Activated CD8-positive, alpha-beta T cell treated with anti-CD3 and anti-CD28 coated beads, Interleukin-2, amount 10 ng/mL, durations not matched to agents 7 days and 5 days (primary cell): ENCODE measurements at places on chromosomes 16 and 17. TPM values are rescaled to one million over a fixed set of nuclear protein-coding genes. Genes with fewer than 3 reads are reported as not detected.
A peak's percentile ranks its signal among the peaks of the same experiment; 100 is the strongest.

SECTM1 gene
- total RNA-seq, result 0.94 TPM

MT4 gene
- total RNA-seq, result not detected

- no peak for DNase-seq
- no peak overlapping the region for H3K4me3 ChIP-seq
- H3K27ac ChIP-seq, result no peak overlapping the region
- H3K27me3 ChIP-seq, result no peaks in the 10 kb centered on the region
- no peaks in the 10 kb centered on the region for H3K4me1 ChIP-seq
Observed at GRCh38 chr16:66097751-66098150, 268.7 kb upstream of the CDH5 start.

- no peaks in the 10 kb centered on the region for H3K4me1 ChIP-seq
- no peak overlapping the region for H3K4me3 ChIP-seq
- H3K36me3 ChIP-seq, result no peaks in the 10 kb centered on the region
- DNase-seq, result no peak
- H3K27ac ChIP-seq, result no peak overlapping the region
Observed at GRCh38 chr17:75557852-75558665, 29.5 kb upstream of the MYO15B start.

DNA sequence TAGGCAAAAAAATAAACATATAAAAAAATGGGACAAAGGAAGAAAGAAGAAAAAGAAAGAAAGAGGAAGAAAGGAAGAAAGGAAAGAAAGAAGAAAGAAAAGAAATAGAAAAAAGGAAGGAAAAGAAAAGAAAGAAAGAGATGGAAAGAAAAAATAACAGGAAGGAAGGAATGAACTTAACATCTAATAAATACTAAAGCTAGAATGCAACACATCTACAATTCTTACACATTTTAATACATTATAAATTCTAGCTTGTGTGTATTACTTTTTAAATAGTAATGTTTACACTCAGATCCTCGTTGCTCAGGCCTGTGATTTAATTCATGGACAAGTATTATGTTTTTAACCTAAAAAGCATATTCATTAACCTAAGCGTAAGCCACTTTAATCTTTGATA lies 703.0 kb upstream of the KIF2B start:
- no peak for DNase-seq
- no peaks in the 10 kb centered on the region for H3K36me3 ChIP-seq
- no peaks in the 10 kb centered on the region for H3K4me1 ChIP-seq
- no peak overlapping the region for H3K27ac ChIP-seq
- no peaks in the 10 kb centered on the region for H3K27me3 ChIP-seq

GRCh38 chr17:48310748-48311213 lies 119.2 kb downstream of the SKAP1 start:
- H3K27me3 ChIP-seq, result no peaks in the 10 kb centered on the region
- DNase-seq, result no peak
- H3K36me3 ChIP-seq, result peaks cover 11% of the 10 kb centered on the region
- H3K4me3 ChIP-seq, result no peak overlapping the region

ZACN gene
- total RNA-seq, result 0.18 TPM

BICDL2 gene
- total RNA-seq, result 0.94 TPM

- no peaks in the 10 kb centered on the region for H3K27me3 ChIP-seq
- peaks cover 90% of the 10 kb centered on the region for H3K36me3 ChIP-seq
- no peak for DNase-seq
- H3K4me3 ChIP-seq, result no peak overlapping the region
- H3K27ac ChIP-seq, result peak overlapping the region; percentile 47
- H3K4me1 ChIP-seq, result peaks cover 46% of the 10 kb centered on the region
Observed at GRCh38 chr16:50675686-50676610, 5.2 kb downstream of the SNX20 start.

VMO1 gene
- not detected for total RNA-seq

CEP112 gene
- total RNA-seq, result 2.3 TPM

- peaks cover 44% of the 10 kb centered on the region for H3K27me3 ChIP-seq
- peaks cover 17% of the 10 kb centered on the region for H3K4me1 ChIP-seq
- peak overlapping the region; percentile 60 for H3K4me3 ChIP-seq
- no peaks in the 10 kb centered on the region for H3K36me3 ChIP-seq
Observed at GRCh38 chr17:60102632-60103096, 23.9 kb upstream of the HEATR6 start.

DNA sequence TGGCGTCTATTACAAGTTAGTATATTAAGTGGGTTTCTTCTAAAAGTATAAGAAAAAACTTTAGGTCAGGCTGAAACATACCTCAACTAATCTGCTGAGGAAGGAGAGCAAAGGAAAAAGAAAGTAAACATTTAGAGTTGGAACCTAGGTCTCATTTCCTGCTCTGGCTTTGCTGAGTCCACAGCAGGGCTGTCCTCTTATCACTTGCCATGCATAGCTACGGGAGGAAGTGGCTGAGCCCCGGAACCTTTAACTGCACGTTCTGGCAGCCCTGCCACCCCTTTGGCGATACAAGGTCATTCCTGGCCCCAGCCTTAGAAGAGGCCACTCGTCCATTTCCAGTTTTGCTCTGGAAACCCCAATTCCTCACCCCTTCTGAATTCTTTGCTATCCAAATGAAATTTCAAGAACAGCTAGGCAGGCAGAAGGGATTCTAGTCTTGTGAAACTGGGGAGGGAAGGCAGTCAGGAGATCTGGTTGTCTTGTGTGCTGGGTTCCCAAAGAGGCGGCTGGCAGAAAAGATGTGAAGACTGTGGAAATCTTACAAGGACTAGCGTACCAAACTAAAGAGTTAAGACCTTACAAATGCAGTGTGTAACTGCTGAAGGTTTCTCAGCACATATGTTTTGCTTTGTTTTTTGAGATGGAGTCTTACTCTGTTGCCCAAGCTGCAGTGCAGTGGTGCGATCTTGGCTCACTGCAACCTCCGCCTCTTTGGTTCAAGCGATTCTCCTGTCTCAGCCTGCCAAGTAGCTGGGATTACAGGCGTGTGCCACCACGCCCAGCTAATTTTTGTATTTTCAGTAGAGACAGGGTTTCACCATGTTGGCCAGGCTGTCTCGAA lies 19.1 kb downstream of the WIPI1 start:
- peaks cover 57% of the 10 kb centered on the region for H3K4me1 ChIP-seq
- peak overlapping the region; percentile 72 for H3K4me3 ChIP-seq

CTCF gene
- 77.4 TPM for total RNA-seq

DNA sequence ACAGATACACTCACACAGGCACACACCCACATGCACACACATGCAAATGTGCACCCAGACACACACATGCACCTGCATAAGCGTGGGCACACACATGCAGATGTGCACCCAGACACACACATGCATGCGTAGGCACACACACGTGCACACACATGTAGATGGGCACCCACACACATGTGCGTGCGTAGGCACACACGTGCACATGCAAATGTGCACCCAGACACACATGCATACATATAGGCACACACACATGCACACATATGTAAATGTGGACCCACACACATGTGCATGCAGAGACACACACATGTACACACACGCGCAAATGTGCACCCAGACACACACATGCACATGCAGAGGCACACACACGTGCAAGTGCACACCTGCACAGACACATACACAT lies 60.3 kb downstream of the MRM1 start:
- H3K4me1 ChIP-seq, result peaks cover 6% of the 10 kb centered on the region
- H3K4me3 ChIP-seq, result no peak overlapping the region
- no peak overlapping the region for H3K27ac ChIP-seq
- no peak for DNase-seq

DNA sequence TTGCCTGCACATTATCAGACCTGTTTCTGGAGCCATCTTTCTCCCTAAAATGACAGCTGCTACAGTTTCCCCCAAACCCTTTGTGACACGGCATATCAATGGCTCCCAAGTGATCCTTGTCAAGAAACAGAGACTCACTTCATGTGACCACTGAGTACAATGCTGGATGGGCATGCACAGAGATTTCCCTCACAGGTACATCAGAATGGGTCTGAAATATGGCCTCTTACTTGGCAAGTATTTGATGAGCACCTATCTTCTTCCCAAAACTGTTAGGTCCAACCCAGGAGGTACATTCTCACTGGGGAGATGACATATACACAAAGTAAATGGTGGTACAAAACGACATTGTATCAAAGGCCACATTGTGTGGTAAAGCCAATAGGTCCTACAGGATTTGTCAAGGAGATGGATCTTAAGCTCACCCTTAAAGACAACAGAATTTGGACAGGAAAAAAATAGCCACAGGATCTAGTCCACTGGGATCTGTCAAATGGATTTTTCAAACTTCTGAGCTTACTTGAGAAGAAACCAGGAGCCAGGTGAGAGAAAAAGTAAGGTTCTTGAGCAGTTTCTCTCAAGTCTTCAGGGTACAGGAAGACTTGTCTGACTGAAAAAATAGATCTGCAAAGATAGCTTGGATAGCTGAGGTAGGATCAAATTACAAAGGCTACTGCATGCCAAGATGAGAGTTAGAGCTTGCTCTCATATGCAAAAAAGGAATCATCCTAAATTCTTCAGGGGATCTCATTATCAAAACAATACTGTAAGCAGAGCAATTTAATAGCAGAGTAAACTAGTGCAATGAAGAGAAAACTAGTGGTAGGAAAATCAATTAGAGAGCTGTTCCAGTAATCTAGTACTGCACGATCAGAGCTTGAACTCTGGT lies 28.8 kb downstream of the RNF43 start:
- H3K4me1 ChIP-seq, result peaks cover 4% of the 10 kb centered on the region
- H3K4me3 ChIP-seq, result no peak overlapping the region
- no peak overlapping the region for H3K27ac ChIP-seq
- H3K36me3 ChIP-seq, result no peaks in the 10 kb centered on the region
- no peak for DNase-seq

DNA sequence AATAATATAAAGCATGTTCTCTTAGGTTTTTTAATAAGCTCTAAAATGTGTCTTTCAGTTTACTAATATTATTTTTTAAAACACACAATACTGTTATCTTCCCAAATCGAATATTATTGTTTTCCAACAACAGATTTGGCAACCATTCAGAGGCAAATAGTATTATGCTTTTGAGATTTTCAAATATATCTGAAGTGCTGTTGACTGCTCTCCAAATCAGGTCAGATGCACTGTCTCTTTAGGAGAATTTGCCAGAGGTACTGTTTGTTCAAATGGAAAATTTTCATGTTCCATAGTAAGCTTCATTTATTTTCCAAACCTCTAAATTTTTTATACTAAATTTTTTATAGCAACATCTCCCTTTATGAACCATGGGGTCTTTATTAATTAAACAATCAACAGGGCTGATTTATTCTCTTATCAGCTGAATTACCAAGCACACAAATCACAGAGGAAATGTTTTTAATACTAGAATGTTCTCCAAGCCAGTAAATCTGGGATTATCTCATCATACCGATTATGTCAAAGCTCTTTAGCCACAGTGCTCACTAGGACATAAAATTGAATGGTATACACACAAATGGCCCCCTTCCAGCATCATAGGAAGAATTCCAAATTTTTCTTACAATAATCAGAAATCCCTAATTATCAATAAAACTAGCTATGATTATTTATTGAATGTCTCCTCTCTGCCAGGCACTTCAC lies 108.8 kb upstream of the HLF start:
- no peaks in the 10 kb centered on the region for H3K27me3 ChIP-seq
- DNase-seq, result no peak
- H3K4me3 ChIP-seq, result no peak overlapping the region
- H3K27ac ChIP-seq, result no peak overlapping the region
- H3K36me3 ChIP-seq, result no peaks in the 10 kb centered on the region

DNA sequence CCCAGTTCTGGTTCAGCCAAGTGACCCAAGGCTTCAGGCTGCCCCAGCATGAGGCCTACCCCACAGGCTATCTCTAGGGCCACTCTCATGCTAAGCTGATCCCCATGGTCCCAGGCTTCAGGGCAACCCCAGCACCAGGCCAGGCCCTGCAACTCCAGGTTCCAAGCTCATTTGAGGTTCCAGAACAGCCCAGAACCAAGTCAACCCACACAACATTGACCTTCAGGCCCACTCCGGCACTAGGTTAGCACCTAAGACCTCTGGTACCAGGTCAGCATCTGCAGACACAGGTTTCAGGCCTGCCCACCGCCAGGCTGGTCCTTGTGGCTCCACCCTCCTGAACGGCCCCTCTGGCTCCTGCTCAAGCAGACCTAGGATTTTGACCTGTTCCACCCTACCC lies 421.2 kb downstream of the CDH11 start:
- no peaks in the 10 kb centered on the region for H3K36me3 ChIP-seq
- no peak for DNase-seq
- H3K4me1 ChIP-seq, result no peaks in the 10 kb centered on the region
- H3K4me3 ChIP-seq, result no peak overlapping the region

- H3K36me3 ChIP-seq, result no peaks in the 10 kb centered on the region
- H3K4me3 ChIP-seq, result no peak overlapping the region
- no peak overlapping the region for H3K27ac ChIP-seq
- no peak for DNase-seq
- peaks cover 17% of the 10 kb centered on the region for H3K27me3 ChIP-seq
Observed at GRCh38 chr17:58808609-58809563, 53.2 kb downstream of the PPM1E start.

DNA sequence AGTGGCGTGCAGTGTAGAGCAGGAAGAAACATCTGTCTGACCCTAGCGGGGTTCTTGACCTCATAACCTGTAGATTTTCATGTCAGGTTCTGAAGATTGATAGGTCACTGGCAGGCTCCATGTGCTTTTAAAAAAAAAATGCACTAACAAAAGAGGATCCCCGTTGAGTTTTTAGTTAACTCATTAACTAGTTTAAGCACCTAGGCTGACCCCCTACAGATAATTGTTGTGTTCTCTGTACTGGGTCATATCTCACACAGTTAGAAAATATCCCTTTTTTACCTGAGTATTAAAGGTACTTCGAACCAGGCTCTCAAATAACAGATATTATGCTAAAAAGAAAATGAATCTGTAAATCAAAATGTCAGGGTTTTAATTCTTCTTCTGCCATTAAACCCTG lies 676.6 kb downstream of the CDH11 start:
- no peak overlapping the region for H3K27ac ChIP-seq
- no peaks in the 10 kb centered on the region for H3K4me1 ChIP-seq
- no peaks in the 10 kb centered on the region for H3K36me3 ChIP-seq
- no peaks in the 10 kb centered on the region for H3K27me3 ChIP-seq

DNA sequence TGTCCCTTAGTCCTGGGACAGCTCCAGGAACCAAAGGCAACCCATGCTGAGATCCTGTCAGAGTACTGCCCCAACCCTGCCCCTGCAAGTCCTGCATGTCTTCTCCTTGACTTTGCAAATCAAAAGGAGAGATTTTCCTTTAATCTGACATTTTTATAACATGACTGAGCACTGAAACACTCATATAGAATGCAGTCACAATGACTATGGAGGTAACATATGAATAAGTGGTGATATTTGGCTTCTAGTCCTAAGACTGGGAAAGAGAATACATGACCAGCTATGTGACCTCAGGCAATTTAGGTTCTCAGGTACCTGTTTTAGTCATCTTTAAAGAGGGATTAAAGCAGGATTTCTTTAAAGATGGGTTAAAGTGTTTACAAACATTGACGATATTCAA lies 941.6 kb upstream of the CDH8 start:
- no peak overlapping the region for H3K4me3 ChIP-seq
- no peak overlapping the region for H3K27ac ChIP-seq
- H3K36me3 ChIP-seq, result no peaks in the 10 kb centered on the region
- H3K4me1 ChIP-seq, result no peaks in the 10 kb centered on the region

ITGAX gene
- 22.7 TPM for total RNA-seq
